ENCODE measurements at places on chromosomes 16 and 17.

DNA sequence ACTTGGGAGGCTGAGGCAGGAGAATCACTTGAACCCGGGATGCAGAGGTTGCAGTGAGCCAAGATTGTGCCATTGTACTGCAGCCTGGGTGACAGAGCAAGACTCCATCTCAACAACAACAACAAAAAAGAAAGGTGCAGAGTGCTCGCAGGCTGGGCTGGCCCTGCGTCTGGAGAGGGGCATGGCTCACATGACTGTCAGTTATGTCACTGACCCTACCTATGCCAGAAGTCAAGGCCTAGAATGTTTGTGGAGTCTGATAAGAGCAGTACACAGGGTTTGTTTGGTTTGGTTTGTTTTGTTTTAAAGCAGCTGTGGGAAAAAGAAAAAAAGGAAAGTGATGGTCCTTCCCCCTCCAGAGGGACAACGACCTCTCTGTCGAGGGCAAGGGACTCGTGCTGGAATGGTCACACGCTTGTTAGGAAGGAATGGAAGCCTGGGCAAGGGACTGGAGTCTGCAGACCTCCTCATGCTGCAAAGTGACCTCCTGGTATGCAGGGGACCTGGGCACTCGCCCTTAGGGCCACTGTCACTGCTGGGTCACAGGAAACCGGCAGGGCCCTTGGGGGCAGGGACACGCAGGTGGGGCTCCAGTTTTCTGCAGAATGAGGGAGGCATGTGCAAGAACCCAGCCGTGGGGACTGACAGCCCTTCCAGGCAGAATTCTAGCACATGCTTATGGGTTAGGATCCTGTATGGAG, 10.1 kb upstream of the OSGIN1 start:
- ATAC-seq = no peak

DNA sequence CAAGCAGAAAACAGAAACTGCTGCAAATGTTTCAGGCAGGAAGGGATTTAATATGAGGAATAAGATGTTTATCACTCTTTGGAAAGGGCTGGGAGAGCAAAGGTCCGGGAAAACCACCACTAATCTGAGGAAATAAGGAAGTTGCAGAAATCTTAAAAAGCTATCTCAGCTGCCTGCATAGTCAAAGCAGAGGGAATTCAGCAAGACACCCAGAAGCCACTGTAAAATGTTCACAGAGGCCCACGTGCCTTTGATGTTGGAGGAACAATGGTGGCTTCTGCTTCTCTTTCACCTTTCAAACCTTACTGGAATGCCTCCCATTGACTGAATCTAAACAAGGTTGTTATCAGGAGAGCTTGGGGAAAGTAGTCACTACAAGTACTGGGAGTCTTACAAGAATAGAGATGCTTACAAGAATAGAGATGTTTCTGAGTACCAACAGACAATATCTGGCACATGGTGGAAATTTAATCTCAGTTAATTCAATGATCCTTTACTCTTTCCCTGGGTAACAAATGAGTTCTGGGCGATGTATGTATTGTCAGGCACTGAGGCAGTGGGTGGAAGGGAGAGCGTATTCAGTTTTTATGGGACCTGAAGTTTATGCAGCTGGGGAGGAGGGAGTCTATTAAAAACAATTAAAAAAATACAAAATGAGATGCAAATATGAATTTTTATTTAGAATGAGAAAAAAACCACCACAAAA, 56.1 kb upstream of the MED13 start:
- ATAC-seq = no peak

GRCh38 chr17:42548070-42548837, 4.5 kb upstream of the HSD17B1 start:
- peak; percentile 81 for ATAC-seq

GRCh38 chr16:82631701-82632685, 5.2 kb downstream of the CDH13 start:
- ATAC-seq = no peak

- ATAC-seq = no peak
Measured at GRCh38 chr17:17363638-17364337, 60.6 kb downstream of the NT5M start.

DNA sequence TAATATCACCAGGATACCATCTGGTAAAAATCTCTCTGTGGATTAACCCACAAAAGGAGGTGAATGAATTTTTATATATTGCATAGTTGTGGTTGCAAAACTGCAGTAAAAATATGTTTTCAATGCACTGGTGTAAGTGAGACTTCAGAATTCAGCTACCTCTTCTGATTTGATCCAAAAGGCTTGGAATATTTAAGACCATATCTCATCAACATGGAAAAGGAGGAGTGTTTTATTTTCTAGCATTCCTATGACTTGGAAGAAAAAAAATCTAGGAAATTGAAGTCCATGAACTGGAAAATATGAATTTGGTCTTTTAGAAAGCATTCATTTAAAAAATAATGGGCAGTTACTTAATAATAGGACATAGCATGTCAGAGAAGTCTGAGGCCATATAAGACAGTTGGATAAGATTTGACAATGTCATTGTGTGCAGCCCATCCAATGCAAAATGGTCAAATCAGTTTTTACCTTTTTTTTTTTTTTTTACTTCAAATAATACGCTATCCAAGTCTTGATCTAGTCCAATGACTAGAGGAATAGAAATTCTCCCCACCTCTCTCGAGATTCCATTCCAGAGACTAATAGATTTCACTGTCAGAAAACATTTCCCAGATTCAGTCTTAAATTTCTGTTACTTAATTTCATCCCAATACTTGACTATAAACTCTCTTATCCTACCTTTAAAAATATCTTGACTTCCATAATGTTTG, 364.9 kb upstream of the PMFBP1 start:
- ATAC-seq = no peak

GRCh38 chr17:5683241-5683640, 98.9 kb upstream of the NLRP1 start:
- no peak for ATAC-seq

GRCh38 chr16:58042001-58042885, 16.7 kb downstream of the MMP15 start:
- no peak for ATAC-seq

Measured in activated CD4-positive, CD25-positive, alpha-beta regulatory T cell treated with anti-CD3 and anti-CD28 coated beads, Interleukin-2, amount 50 U/mL, for 24 hours (primary cell).